Osteocyte (in vitro differentiated cells): ENCODE measurements at places on chromosomes 12 and 14. TPM values are rescaled to one million over a fixed set of nuclear protein-coding genes. Genes with fewer than 3 reads are reported as not detected.
A peak's percentile ranks its signal among the peaks of the same experiment; 100 is the strongest.

- peak overlapping the region; percentile 28 for H3K27ac ChIP-seq
- H3K4me3 ChIP-seq, result peak overlapping the region; percentile 78
These were observed 5.7 kb upstream of the SLC38A4 start for GRCh38 chr12:46831335-46832129.

- DNase-seq, result no peak
- H3K4me3 ChIP-seq, result no peak overlapping the region
- H3K4me1 ChIP-seq, result no peaks in the 10 kb centered on the region
- H3K27ac ChIP-seq, result no peak overlapping the region
- H3K27me3 ChIP-seq, result no peaks in the 10 kb centered on the region
- H3K36me3 ChIP-seq, result no peaks in the 10 kb centered on the region
These were observed 160.8 kb upstream of the LMO3 start for GRCh38 chr12:16766736-16767135.

DNA sequence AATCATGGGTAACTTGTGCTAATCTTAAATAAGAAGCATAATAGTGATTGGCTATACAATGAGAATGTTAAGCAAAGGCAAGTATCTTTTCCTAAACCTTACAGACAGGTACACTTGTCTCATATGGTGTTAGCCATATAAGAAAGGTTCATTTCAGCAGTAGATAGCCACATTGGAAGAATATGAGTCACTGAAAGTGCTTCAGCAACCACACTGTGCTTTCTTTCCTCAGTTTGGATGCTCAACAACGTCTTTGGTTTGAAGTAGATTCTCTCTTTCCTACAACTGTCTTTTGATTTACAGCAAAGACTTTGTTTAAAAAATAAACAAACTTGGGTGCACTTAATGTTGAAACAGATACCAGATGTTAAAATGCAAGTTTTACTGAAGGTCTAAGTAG is 8.9 kb downstream of the DDHD1 start:
- DNase-seq, result no peak
- peaks cover 3% of the 10 kb centered on the region for H3K4me1 ChIP-seq
- H3K27ac ChIP-seq, result no peak overlapping the region
- H3K4me3 ChIP-seq, result no peak overlapping the region
- H3K36me3 ChIP-seq, result peaks cover 25% of the 10 kb centered on the region

GRCh38 chr12:1914114-1914911 is 4.1 kb downstream of the CACNA2D4 start:
- peaks cover 13% of the 10 kb centered on the region for H3K27me3 ChIP-seq
- no peaks in the 10 kb centered on the region for H3K36me3 ChIP-seq
- peak; percentile 74 for DNase-seq
- H3K4me3 ChIP-seq, result no peak overlapping the region

TMTC2 gene
- 19.8 and 20.2 TPM in 2 replicates for total RNA-seq
